Stimulated activated CD8-positive, alpha-beta memory T cell treated with anti-CD3 and anti-CD28 coated beads, Interleukin-4, amount 100 ng/mL, for 24 hours (primary cell): ENCODE measurements at places on chromosomes 11 and 22.

DNA sequence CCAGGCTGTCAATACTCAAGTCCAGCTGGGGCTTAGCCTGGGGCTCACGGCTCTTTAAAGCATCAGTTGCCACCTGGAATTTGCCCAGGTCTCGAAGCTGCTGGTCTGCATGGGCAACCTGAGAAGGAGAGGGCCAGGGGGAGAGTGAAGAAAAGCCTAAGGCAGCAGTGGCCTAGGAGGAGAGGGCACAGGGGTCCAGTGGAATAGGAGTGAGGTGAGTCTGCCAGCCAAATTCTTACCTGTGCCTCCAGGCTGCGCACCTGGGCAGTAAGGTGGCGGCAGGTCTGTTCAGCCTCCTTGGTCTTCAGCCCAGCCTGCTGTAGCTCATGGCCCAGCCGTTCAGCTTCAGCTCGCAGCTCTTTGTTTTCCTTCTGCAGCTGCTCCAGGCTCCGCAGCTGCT is 10.0 kb downstream of the IL18BP start:
- DNase-seq = no peak

GRCh38 chr11:116567721-116568242 is 205.0 kb downstream of the BUD13 start:
- DNase-seq = no peak

DNA sequence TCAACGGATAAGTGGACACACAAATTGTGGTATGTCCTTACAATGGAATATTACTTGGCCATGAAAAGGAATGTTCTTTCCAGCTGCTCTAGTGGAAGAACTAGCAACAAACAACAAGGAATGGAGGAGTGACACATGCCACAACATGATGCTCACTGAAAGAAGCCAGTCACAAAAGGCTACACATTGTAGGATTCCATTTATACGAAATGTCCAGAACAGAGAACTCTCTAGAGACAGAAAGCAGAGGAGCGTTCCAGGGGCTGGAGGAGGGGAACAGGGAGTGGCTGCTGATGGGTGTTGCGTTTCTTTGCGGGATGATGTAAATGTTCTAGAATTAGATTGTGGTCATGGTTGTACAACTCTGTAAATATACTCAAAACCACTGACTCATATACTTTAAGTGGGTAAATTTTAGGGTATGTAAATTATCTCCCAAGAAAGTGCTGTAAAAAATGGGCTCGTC is 32.4 kb upstream of the PDGFB start:
- no peak for DNase-seq

- DNase-seq = no peak
Observed at GRCh38 chr11:75771646-75772410, 3.2 kb downstream of the DGAT2 start.

- no peak for DNase-seq
Observed at GRCh38 chr11:1138097-1138496, 19.7 kb upstream of the MUC5AC start.

- DNase-seq = no peak
Observed at GRCh38 chr11:120532832-120533196, 21.3 kb downstream of the GRIK4 start.

- DNase-seq = no peak
Observed at GRCh38 chr22:44855855-44856254, 103.5 kb downstream of the ARHGAP8 start.

DNA sequence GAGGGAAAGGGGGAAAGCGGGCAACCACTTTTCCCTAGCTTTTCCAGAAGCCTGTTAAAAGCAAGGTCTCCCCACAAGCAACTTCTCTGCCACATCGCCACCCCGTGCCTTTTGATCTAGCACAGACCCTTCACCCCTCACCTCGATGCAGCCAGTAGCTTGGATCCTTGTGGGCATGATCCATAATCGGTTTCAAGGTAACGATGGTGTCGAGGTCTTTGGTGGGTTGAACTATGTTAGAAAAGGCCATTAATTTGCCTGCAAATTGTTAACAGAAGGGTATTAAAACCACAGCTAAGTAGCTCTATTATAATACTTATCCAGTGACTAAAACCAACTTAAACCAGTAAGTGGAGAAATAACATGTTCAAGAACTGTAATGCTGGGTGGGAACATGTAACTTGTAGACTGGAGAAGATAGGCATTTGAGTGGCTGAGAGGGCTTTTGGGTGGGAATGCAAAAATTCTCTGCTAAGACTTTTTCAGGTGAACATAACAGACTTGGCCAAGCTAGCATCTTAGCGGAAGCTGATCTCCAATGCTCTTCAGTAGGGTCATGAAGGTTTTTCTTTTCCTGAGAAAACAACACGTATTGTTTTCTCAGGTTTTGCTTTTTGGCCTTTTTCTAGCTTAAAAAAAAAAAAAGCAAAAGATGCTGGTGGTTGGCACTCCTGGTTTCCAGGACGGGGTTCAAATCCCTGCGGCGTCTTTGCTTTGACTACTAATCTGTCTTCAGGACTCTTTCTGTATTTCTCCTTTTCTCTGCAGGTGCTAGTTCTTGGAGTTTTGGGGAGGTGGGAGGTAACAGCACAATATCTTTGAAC is 6.8 kb downstream of the MALAT1 start:
- DNase-seq = no peak

DNA sequence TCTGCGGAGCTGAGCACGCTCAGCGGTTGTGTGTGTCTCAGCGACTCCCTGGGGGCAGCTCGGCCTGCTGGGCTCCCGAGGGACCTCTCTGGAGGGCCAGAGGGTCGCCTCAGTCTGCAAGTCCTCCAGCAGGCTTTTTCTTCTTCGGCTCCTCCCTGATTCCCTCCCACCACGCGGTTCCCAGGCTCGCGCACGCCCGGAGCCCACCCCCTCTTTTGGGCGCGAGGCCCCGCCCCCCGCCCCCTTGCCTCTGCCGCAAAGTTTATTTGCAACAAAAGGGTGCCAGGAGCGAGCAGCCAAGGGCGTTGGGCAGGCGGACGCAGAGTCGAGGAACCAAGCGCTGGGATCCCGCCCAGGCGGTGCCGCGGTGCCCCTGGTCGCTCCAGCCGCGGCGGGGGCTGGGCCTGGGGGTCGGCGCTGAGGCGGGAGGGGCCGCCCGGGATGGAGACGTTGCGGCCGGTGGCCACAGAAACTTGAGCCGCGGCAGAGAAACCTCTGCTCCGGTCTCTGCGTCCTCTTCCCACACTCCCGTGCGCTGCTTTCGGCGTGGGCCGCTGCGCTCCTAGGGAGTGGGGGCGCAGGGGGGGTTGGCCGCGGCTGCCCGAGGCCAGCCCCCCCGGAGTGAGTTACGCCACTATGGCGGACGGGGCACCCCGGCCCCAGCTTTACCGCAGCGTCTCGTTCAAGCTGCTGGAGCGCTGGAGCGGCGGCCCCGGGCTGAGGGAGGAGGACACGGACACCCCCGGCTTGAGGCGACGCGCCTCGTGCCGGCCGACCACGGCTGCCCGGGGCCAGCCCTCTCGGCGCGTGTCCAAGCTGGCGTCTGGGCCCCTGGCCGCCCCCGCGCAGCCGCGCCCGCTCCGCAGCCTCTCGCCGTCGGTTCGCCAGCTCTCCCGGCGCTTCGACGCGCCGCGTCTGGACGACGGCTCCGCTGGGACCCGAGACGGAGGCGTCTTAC is at the start of gene ARHGEF17:
Gene ARHGEF17, plus strand, starts transcription at position 274 of the 958 bp plus-strand sequence. Its CDS starts 363 bp downstream, at position 637.
- DNase-seq = peak; percentile 15

- DNase-seq = no peak
Observed at GRCh38 chr11:10414181-10414580, 40.9 kb upstream of the AMPD3 start.

- DNase-seq = no peak
Observed at GRCh38 chr11:118238929-118239328, 13.2 kb downstream of the MPZL3 start.

- no peak for DNase-seq
Observed at GRCh38 chr11:70883973-70884623, 368.3 kb downstream of the SHANK2 start.

DNA sequence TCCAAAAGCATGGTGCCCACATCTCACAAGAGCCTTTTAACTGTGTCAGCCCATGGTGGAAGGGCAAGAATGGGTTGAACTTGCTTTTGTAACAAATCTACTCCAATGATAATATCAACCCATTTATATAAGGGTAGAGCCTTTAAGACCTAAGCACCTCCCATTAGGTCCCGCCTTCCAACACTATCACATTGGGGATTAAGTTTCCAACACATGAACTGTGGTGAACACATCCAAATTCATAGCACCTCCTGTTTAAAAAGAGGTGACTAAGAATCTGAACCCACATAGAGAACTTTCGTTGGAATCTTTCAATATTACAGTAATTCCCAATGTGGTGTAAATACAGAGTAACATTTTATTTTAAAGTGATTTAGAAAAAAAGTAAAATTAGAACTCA is 9.2 kb upstream of the CNTF start:
- DNase-seq = no peak

DNA sequence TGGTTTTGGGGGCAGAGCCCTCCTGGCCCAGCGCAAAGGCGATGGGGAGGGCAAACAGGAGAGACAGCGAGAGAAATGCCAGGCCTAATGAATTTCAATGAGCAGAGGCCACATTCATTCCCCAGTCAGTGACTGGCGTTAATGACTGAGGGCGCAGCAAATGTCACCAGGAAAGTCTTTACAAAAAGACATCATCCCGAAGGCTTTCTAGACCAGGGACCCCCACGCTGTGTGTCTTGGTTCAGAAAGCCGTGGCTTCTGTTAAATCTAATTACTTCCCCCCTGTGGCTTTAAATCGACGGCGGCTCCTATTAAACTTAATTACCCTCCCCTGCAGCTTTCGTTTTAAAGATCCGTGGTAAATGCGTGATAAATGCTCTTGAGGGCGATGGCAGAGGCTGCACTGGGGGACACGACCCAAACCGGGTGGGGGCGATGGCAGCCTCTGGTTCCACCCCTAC is 1.6 kb upstream of the FGF19 start:
- no peak for DNase-seq

GRCh38 chr22:39306456-39307361 is 12.7 kb downstream of the RPL3 start:
- peak; percentile 42 for DNase-seq

- DNase-seq = no peak
Observed at GRCh38 chr11:34215806-34216453, 110.5 kb downstream of the NAT10 start.

GRCh38 chr22:38820020-38820419 is 23.8 kb downstream of the NPTXR start:
- no peak for DNase-seq
